ENCODE measurements at places on chromosomes 5 and 9. TPM values are rescaled to one million over a fixed set of nuclear protein-coding genes. Genes with fewer than 3 reads are reported as not detected.

DNA sequence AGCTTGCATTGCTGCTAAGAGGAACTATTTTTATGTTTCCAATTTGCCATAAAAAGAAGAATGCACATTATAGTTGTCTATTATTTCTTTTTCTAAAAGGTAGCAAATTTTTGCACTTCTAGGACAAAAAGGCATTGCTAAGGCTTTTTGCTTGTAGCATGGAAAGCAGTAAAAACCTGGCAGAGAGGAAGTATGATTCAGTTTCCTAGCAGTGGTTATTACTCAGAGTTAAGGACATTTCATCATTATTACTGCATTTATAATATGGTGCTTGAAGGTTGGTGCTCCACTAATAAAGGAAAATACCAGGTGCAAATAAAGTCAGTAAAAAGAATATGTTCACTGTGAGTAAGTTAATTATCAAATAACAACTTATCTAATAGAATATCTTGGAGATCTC, 179.8 kb upstream of the PLPPR1 start:
- no peak for DNase-seq

DNA sequence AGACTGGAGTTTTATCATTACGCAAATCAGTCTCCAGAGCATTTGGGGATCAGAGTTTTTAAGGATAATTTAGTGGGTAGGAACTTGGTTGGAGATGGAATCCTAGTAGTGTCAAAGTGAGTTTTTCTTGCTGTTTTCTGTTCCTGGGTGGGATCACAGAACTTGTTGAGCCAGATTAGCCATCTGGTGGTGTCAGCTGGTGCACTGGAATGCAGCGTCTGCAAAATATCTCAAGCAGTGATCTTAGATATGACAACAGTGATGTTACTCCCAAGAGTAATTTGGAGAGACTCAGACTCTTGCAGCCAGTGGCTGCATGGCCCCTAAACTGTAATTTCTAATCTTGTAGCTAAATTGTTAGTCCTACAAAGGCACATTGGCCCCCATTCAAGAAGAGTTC, 1257.8 kb downstream of the MAT2B start:
- DNase-seq, result no peak

The PIGO gene
- polyA plus RNA-seq, result 18.7 TPM

GRCh38 chr5:148107608-148108007, 43.8 kb downstream of the SPINK5 start:
- DNase-seq, result no peak

The PCDHGA5 gene
- polyA plus RNA-seq, result 1.6 TPM

- DNase-seq, result no peak
Measured at GRCh38 chr9:130824643-130825350, 10.3 kb upstream of the ABL1 start.

DNA sequence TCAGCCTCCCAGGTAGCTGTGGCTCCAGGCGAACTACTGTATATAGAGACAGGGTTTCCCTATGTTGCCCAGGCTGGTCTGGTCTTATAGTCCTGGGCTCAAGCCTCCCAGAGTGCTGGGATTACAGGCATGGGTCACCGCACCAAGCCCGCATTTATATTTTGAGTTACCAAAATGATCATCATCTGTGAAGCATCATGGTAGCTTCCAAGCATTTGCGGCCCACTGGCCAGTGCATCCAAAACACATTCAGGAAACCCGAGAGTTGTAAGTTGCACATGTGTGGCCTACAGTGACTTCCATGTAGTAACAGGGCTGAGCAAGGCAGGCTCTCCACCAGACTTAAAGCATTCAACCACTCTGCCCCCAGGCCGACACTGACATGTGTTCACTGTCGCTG, 2.3 kb downstream of the BRD3OS start:
- DNase-seq, result no peak

DNA sequence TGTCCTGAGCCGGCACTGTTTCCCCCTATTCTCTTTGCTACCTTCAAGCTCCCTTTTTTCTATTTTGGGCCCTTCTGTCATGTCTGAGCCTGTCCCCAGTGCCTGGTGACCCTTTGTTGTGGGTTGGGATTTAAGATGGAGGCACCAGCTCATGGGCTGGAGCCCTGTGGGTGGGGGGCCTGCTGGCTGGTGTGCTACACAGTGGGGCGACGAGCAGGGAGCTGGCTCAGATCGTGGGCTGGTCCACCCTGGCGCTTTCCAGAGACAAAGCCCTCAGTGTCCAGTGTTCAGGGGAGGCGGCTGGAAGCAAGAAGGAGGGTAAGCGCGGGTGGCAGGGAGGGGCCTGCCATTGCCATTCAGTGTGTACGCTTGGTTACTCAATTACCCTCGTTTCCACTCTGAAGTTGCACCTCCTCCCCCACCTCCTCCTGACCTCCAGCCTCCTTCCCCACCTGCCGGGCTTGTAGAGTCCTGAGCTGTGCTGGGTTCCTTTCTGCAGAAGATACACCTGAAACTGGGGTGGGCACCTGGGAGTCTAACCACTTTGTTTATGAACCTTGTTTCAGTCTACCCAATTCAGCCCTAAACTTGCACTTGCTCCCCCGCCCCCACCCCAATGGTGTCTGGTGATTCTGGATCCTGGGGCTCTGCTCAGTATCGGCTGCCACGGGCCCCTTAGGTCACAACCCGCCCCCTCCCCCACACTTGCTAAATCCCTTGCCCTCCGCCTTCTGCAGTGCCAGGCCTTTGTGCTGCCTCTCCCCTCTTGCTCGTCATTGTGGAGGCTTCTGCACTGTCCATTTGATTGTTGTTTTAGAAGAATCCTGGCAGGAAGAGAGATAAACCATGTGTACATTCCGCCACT, 49.9 kb downstream of the MVB12B start:
- no peak for DNase-seq

- DNase-seq, result no peak
Measured at GRCh38 chr5:153043886-153044285, 446.6 kb upstream of the GRIA1 start.

DNA sequence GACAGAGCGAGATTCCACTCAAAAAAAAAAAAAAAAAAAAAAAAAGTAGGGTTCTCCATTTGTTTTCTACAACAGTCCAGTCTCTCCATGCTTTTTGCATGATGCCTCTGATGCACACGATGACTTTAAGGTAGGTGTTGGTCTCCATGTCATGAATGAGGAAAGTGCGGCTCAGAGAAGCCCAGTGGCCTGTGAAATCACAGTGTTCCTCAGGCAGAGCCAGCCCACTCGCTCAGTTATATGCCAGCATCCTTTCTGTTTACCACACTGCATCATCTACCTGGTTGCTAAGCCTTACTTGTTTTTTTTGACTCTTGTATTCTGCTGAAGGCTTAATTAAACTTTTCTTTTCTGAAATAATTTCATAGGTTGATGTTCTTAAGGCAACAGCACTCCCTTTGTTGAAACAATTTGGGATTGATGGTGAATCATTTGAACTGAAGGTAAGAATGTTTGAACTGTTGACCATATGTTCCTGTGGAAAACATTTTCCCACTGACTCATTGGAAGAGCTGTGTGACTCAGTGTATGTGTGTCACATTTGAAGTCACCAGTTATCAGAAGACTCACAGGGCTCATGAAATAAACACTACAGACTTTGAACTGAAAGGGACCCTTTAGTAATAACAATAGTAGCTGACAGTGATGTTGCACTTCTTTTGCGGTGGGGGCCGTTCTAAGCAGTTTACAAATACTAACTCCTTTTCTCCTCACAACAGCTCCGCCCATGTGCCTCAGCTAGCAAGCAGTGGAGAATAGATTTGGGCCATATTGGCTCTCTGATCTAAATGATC, 40.2 kb downstream of the RCL1 start:
- DNase-seq, result peak; percentile 96

GRCh38 chr9:137198902-137199283, 1.6 kb downstream of the TPRN start:
- DNase-seq, result no peak

DNA sequence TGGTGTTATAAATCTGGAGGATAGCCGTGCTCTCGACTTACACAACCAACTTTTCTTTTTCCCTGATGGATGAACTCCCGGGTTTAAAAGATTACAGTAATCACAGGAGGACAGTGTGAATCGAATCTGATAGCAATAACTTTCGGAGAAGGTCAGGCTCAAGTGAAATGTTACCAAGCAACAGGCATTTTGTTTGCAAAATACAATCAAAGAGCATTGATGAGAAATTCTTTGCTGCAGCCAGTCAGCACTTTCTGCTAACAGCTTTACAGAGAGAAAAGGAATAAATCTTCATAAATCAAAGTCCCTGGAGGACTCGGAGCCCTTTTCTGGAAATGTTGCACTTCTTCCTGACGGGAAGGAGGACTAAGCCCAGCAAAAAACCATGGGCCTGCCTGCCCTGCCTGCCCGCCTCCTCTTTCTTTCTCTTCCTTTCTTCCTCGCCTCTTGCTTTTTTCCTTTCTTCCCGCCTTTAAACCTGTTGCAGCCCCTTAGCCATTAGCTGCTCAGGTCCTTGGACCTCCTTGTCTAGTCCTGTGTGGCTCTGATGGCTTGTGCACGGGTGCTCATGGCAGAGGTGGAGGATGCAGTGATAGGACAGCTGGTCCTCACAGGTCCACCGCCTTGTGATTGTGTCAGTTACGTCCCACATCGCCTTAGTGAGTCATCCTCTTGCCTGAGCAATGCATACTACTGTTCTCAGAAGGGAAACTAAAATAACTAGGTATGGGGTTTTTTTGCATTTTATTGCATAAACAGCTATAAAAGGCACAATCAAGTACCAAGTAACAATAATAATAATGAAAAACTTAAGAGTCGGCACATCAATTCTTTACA, 6.2 kb downstream of the DMRT3 start:
- DNase-seq, result no peak

The DBH gene
- polyA plus RNA-seq, result not detected

- DNase-seq, result peak; percentile 82
Measured at GRCh38 chr5:172443441-172444109, 10.8 kb downstream of the SH3PXD2B start.

GRCh38 chr5:60520451-60521227, 179.3 kb downstream of the DEPDC1B start:
- no peak for DNase-seq

GRCh38 chr5:17441351-17441750, 56.7 kb upstream of the TAF11L2 start:
- no peak for DNase-seq
